Right lobe of liver (tissue), 6 donors: ENCODE measurements at places on chromosomes 12 and 14.

- DNase-seq: no peak
Measured at GRCh38 chr12:108861878-108862587, 4.7 kb upstream of the SSH1 start.

- peak; percentile 72 for DNase-seq
Measured at GRCh38 chr12:124321040-124321481, 26.2 kb downstream of the RFLNA start.

DNA sequence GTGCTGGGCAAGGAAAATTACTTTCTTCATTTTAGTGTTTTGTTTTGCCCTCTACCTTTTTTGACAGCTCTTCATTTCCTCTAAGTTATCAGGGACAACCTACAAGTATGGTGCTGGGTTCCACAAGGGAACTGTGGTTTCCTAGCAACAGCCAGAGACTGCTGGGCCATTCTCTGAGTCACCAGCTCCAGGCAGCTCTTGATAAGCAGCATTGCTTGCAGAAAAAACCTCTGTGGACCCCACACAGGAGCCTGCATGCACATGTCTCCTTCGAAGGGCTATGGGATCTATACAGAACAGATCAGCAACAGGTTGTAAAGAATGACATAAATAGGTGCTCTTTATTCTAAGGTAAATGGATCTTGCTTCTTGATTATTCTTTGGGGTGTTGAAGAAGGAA lies 81.0 kb upstream of the CCDC196 start:
- no peak for DNase-seq

DNA sequence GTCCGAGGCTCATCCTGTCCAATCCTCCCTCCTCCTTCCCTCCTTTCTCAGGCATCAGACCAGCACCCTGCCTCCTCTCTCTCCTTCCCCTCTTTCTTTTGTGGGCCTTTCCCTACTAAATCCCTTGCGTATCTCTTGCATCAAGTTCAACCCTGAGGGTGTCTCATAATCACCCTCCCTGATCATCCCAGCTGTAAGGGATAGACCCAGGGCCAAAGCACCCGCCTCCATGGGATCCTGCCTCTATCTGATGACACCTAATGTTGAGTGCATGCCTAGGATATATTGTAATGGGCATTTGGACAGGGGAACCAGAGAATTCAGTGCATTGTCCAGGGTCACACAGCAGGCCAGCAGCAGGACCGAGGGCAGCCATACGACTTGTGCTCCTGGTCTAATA lies 84.9 kb downstream of the PHETA1 start:
- no peak for DNase-seq

- DNase-seq: no peak
Measured at GRCh38 chr14:59283361-59283760, 94.9 kb downstream of the DAAM1 start.

DNA sequence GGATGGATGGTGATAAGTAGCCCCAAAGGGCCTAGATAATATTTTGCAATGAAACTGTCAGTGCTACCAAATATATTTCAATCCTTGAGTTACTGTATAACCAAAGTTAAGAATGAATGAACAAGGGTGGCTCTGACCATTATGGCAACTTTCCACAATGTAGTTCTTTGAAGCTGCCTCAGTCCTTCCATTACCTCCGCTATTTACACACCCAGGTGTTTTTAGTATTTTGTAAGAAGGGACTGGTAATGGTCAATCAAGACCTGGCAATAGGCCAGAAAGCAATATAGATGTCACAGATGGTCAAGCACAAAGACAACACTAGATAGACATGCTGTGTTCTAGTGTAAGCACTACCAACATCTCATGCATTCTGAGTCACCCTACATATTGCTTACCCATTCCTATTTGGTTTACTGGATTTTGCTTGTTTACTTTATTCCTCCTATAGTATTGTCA lies 16.3 kb downstream of the DUSP16 start:
- DNase-seq: no peak
